ENCODE measurements at places on chromosomes 2 and 18.
A peak's percentile ranks its signal among the peaks of the same experiment; 100 is the strongest.

DNA sequence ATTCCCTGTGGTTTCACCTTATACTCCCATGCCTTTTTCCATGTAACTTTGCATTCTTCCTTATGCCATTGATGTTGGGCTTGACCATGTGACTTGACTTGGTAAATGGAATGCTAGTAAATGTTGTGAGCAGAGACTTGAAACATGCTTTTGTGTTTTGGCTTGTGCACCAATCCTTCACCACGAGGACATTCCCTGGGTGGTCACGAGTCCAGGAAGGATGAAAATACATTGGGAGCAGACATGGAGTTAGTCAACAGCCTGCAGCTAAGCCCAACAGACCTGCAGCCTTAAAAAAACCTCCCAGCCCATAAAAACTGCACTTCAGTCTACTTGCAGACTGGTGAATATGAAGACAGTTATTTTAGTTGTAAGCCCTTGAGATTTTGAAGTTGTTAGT is 116.5 kb upstream of the SPATS2L start:
- DNase-seq, result no peak

DNA sequence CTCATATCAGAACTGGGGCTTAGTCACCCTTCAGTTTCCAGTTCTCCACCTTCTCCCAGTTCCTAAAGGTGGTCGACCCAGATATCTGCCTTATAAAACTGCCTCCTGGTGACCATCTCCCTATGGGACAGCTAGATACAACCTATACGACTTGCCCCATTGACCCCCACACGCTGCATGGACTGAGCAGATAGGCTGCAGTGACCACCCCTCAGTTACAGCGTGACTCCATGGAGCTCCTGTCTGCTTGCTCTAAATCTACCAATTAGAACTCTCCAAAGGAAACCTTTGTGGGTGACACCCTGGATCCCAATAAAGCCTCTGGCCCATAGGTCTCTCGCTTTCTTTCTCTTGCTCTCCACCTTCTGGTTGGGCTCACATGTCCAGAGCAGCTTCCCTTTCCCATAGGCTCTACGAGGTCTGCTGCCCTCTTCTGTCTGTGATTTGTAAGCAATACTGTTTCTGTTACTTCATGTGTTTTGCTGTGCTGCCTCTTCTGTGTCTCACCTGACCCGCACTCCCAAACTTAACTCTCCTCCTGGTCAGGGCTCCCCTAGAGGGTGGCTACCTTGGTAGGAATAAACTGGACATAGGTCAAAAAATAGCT is 971.3 kb upstream of the FAM98A start:
- DNase-seq, result no peak

DNA sequence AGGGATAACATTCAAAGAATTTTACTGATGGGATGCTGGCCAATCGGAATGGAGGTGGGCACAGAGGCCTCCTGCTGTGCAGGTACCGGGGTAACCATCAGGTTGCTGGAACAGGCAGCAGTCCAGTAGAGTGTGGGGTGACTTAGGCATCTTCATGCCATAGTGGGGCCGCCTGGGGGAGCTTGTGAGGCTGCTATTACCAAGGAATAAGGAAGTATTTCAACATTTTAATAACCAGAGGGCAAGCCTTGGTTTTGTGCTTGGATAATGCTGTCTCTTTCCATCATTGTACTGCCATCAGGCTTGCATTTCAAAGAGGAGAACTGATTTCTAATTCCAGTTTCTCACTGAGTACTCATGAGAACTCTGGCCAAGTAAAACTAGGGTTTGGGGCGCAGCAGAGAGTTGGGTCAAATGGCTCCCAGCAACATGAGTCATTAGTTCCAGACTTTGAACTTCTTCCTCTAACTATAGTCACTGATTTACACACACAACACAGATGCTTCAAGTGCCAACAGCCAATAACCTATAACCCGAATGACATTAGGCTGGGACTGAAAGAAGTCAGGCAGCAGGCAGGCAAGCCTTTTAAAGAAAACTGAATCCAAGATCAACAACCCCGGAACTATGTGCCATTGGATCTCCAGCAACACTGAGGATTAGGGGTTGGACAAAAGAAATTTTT is 56.1 kb upstream of the FHL2 start:
- DNase-seq, result no peak

- no peak for DNase-seq
Observed at GRCh38 chr2:195343540-195343939, 313.5 kb upstream of the SLC39A10 start.

GRCh38 chr2:19461504-19462255 is 103.3 kb upstream of the OSR1 start:
- no peak for DNase-seq

- DNase-seq, result no peak
Observed at GRCh38 chr2:151237422-151238025, 24.1 kb downstream of the RBM43 start.

GRCh38 chr2:172510088-172510487 is 45.8 kb upstream of the PDK1 start:
- DNase-seq, result no peak

- DNase-seq, result no peak
Observed at GRCh38 chr18:43916984-43917383, 639.7 kb upstream of the SYT4 start.

GRCh38 chr2:157413326-157414035 is 30.4 kb downstream of the CYTIP start:
- DNase-seq, result no peak

DNA sequence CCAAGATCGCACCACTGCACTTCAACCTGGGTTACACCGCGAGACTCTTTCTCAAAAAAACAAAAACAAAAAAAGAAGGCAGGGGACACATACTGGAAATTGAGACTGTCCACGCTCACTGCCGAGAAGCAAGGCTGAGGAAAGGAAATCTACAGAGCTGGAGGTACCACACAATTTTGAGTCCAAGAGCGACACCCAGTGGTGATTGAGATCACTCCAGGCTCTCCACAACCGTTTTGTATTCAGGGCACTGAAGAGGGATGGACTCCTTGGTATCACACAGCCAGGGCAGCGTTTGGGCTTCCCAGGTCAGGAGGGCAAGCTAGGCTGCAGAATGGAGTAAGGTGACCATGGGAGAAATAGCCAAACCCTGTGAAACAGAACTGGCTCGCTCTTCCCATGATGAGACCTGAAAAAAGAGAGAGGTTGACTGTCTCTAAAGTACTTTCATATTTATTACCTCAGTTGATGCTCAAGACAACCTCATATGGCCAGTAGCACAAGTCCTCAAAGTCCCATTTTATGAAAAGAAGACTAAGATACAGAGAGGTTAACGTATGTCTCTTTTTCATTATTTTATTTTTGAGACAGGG is 74.5 kb upstream of the YPEL5 start:
- DNase-seq, result peak; percentile 22

DNA sequence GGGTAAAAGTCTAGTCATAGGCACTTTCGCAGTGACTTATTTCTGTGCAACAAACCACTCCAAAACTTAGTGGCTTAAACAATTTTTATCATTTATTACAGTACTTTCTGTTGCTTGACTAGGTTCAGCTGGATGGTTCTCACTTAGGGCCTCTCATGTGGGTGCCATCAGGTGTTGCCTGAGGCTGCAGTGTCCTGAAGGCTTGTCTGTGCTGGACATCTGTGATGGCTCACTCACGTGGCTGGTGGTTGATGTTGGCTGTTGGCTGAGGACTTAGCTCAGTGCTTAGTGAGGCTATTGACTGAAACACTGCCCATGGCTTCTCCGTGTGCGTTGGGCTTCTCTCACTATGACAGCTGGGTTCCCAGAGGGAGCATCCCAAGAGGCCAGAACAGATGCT is 81.4 kb upstream of the GCFC2 start:
- no peak for DNase-seq

GRCh38 chr2:170408461-170409163 is 230.7 kb downstream of the MYO3B start:
- no peak for DNase-seq

GRCh38 chr2:40158781-40159180 is 293.1 kb downstream of the SLC8A1 start:
- DNase-seq, result no peak

DNA sequence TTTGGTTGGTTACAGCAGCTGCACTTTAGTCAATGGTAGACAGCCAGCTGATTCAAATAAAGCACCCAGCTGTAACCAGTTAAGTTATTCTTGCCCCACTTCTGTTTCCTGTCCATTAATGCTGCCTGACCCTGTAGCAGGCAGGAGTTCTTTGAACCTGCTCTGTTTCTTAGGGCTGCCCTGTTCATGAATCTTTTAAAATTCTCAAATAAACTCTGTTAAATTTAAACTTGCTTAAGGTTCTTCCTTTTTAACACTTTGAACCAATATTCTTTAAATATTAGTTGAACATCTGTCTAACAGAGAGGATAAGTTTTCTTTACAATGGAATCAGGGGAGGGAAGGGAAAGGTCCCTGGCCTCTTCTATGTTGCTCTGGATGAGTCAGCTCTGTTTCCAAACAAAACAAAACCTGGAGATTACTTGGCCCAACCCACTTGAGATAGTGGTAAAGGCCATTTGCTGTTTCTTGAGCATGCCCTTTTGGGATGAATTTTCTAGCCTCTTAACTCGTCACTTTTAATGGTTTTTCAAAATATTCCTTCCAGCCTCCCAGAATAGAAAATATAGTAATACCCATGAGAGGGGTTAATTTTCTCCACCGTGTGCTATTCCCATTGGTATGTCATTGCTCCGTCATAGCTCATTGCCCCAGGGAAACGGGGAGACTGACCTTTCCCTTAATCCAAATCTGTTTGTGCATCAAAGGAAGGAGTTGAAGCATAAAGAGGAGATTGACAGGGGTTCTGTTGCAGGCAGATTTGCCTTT is 112.1 kb upstream of the FHL2 start:
- DNase-seq, result no peak

GRCh38 chr2:88597168-88597567 is 30.1 kb downstream of the EIF2AK3 start:
- no peak for DNase-seq

DNA sequence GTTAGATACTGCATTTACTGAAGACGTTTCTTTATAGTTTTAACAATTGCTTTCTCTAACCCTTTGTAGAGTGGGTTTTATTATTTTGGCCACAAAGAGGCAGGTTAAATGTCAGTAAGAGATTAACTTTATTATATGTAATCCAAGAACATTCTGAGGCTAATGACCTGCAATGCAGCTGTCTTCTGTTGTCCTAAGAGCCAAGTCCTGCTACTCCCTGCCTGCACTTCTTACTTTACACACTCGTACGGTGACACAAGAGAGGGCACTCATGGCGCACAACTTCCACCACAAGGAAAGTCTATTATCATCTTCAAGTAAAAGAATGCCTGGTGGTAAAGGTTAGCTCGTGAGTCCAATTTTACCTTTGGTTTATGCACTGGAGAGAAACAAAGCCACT is 471.0 kb upstream of the HNMT start:
- no peak for DNase-seq

- no peak for DNase-seq
Observed at GRCh38 chr18:65016631-65017371, 734.0 kb upstream of the CDH7 start.

GRCh38 chr2:210072922-210073509 is 70.6 kb downstream of the RPE start:
- peak; percentile 5 for DNase-seq

DNA sequence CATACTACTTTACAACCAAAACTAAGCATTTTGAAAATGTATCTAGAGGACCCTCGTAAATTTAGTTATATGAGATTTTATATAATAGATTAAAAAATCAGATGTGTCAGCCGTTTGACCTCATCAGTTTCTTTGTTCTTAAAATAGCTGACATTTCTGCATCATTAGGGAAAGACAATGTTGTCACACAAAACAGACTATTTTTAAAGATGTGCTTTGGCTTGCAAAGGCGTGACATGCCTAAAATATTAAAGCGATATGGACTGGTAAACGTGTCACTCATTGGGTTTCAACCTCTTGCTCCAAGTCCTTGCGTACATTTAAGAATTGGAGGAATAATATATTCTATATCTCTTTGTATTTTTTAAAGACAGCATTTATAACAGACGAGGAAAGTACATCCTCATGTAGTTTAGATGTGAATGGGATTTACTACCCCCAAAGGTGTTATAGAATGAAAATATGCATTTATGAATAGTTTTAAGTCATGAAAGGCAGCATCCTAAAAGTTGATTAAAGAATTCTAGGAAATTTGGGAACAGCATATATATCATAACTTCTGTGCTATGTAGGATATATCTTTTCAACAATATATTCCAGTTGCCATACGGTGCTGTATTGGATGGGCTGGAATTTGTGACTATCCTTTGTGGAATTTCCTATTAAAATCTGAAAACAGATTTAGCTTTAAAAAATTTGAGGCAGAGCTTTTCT is 3.8 kb downstream of the MYL12A start:
- no peak for DNase-seq

GRCh38 chr2:98012561-98012991 is 16.8 kb upstream of the TMEM131 start:
- no peak for DNase-seq

DNA sequence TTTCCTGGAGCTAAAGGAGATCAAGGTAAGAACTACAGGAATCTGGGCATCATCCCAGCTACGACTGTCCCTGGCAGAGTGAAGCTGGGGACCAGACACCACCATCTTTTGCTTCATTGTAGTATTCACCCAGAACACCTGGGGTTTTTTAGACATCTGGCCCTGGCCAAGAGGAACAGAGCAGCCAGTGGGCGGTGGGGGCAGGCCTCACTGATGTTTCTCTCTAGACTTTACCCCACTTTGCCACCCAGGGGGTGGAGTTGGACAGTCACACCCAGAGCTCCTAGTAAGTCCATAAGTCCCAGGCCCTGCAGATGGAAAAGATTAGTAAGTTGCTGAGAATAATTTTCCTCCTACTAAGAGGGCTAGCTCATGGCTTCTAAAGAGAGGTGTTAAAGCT is 39.6 kb downstream of the MARCO start:
- DNase-seq, result no peak

- no peak for DNase-seq
Observed at GRCh38 chr2:159381574-159381973, 95.1 kb upstream of the WDSUB1 start.

- no peak for DNase-seq
Observed at GRCh38 chr2:1769703-1770422, 25.5 kb upstream of the PXDN start.

GRCh38 chr2:164710837-164711765 is 89.8 kb upstream of the GRB14 start:
- no peak for DNase-seq

DNA sequence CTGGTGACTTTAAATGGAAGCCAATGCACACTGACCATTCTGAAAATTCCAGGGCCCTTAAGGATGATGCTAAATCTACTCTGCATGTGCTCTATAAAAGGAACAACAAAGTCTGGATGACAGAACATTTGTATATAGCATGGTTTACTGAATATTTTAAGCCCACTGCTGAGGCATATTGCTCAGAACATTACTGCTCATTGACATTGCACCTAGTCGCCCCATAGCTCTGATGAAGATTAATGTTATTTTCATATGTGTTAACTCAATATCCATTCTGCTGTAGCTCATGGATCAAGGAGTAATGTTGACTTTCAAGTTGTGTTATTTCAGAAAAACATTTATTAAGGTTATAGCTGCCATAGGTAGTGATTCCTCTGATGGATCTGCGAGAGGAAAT is 827.5 kb upstream of the CHAC2 start:
- DNase-seq, result no peak

GRCh38 chr2:213157242-213157641 is 5.8 kb upstream of the IKZF2 start:
- no peak for DNase-seq

Data from CMK (cell line).